ENCODE measurements at places on chromosomes 1 and 21.
A peak's percentile ranks its signal among the peaks of the same experiment; 100 is the strongest.

DNA sequence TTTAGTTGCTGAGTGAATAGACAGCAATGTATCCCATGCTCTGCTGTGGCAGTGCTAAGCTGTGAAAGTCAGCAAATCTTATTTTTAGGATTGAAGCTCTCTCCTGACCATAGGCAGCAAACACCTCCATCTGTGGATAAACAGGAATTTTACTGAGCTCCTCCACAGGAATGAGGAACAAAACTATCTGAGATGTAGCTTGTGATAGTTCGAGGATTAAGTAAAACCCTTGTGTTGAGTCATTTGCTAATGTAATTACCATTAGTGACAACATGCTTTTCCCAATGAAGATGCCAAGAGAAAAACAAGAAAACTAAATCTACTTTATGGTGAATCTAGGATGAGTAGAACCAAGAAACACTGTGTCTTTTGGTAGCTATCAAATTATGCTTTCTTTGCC, 122.7 kb downstream of the CLEC20A start:
- no peak for DNase-seq

DNA sequence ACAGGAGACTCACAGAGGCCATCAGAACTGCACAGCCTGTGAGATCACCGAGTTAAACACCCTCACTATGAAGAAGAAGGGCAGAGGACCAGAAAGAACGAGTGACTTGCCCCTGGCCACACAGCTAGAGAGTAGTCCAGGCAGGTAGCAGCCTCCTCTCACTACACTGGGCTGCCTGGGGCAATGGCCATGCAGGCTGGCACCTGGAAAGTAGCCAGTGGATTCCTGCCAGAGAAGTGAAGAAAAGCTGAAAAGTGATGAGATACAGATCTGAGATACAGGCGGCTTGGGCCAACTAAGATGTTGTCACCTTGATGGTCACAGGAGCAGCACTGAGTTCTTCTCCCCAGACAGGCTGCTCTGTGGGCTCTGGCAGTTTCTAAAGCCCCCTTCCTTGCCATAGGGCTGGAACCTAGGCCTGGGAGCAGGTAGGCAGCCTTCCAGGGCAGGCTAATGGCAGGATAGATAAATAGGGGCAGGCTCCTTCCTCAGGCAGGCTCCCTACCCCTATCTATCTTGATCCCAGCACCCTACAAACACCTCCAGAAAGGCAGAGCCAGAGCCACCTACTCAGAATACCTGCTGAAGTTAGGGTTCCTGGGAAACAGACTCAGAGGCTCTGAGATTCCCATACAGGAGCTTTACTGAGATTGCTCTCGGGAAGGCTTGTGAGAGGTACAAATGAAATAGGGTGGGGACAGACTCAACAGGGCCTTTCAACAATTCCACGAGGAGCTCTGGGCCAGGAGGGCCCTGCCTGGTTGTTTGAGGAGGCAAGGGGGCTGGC, 106.3 kb downstream of the BEND5 start:
- no peak for DNase-seq

GRCh38 chr1:65059930-65060538, 88.0 kb upstream of the AK4 start:
- peak; percentile 39 for DNase-seq

DNA sequence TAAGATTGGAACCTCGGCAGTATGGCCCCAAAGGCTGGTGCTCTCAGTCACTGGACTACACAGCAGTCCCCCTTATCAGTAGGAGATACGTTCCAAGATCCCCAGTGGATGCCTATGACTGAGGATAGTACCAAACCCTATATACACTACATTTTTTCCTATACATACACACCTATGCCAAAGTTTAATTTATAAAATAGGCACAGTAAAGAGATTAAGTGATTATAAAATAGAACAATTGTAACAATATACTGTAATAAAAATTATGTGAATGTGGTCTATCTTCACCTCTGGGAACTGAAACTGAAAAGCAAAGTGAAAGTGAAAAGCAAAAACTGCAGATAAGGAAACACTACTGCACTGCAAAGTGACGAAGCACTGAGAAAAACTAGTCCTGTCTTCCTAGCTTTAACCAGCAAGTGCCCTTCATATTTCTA, 96.8 kb downstream of the INTS7 start:
- DNase-seq: no peak

DNA sequence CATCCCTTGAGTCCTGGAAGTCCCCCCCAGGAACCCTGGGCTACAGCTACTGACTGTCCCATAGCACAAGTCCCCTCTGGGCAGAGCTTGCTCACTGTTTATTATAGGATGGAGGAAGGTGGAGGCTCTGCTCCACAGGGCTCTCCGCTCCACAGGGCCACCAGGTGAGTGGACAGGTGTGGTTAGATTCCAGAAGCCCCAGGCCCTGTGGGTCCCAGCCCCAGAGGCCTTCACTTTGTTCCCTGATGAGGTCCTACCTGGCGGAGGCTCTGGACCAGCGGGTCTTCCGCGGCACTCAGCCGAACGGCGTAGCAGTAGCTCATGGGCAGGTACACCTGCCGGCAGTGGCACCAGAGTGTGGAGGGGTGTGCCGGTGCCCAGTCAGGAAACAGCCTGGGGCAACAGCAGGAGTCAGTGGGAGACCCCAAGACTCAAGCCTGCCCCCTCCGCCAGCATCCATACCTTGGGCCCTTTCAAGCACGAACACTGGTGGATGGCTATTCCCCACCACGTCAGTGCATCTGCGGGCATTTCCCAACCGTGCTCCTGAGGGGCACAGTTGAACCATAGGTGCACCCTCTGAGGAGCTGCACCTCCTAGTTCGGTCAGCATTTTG, 12.3 kb downstream of the LSS start:
- DNase-seq: no peak

GRCh38 chr1:185694081-185694480, 40.1 kb upstream of the HMCN1 start:
- peak; percentile 45 for DNase-seq

DNA sequence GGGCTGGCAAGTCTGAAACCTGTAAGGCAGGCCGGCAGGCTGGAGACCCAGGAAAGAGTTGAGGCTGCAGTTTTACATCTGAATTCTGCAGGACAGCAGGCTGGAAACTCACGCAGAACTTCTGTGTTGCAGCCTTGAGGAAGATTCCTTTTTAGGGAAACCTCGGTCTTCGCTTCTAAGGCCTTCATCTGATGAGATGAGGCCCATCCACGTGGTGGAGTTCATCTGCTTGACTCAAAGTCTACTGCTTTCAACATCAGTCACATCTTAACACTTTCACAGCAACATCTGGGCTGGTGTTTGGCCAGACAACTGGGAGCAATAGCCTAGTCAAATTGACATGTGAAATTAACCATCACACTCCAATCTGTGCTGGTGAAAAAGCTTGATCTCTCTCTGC, 57.1 kb downstream of the EVA1C start:
- no peak for DNase-seq

DNA sequence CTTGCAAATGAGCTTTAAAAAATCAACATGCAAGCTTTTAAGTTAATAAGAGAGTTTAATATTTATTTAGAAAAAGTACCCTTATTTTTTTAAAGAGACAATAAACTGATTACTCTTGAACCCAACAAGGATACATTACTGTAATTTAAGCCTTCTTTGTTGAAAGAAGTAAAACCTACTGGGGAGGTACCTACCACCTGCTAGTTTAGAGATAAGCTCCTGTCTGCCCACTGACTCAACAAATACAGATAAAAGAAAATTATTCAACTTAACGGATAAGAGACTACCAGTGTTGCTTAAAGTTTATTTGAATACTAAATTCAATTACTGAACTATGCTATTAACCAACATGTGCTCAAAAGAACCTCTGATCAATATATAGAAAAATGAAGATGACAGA, 23.1 kb downstream of the USP24 start:
- no peak for DNase-seq

DNA sequence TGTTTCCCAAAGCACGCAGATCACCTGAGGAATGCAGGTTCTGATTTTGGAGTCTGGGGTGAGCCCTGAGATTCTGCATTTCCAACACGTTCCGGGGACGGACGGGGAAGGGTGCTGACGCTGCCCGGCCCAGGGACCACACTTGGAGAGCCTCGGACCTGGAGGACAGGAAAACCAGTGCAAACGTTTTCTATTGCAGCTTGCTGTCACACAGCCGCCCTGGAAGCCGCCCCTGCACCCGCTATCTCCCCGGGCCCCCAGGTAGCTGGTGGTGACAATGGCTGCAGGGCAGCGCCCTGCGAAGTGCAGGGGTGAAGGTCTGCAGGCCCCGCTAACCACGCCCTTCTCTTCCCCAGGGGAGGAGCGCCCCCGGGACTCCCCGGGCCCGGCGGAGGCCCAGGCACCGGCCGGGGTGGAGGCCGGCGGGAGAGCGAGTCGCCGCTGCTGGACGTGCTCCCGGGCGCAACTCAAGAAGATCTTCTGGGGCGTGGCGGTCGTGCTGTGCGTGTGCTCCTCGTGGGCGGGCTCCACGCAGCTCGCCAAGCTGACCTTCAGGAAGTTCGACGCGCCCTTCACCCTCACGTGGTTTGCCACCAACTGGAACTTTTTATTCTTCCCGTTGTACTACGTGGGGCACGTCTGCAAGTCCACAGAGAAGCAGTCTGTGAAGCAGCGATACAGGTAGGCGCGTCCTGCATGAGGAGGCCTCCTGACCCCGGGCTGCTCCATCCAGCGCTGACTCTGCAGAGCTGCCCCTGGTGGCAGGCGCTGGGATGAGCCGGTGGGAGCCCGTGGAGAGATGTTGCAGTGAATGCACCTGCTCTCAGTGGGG, 142.0 kb upstream of the COA6 start:
- DNase-seq: no peak

DNA sequence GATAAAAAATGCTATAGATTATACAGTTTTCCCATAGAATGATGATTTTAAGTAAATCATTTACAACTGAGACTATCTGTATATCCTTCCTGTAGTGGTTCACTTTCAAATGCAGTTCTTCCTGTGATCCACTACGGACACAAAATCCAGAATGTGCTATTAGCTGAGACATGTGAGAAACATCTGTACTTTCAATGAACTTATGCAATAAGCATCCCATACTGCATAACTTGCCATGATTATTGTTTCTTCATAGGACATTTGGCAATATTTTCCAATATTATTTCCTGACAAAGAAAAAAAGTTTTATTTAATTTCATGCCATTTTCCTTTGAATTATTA, 83.5 kb upstream of the PRDX6 start:
- DNase-seq: no peak

DNA sequence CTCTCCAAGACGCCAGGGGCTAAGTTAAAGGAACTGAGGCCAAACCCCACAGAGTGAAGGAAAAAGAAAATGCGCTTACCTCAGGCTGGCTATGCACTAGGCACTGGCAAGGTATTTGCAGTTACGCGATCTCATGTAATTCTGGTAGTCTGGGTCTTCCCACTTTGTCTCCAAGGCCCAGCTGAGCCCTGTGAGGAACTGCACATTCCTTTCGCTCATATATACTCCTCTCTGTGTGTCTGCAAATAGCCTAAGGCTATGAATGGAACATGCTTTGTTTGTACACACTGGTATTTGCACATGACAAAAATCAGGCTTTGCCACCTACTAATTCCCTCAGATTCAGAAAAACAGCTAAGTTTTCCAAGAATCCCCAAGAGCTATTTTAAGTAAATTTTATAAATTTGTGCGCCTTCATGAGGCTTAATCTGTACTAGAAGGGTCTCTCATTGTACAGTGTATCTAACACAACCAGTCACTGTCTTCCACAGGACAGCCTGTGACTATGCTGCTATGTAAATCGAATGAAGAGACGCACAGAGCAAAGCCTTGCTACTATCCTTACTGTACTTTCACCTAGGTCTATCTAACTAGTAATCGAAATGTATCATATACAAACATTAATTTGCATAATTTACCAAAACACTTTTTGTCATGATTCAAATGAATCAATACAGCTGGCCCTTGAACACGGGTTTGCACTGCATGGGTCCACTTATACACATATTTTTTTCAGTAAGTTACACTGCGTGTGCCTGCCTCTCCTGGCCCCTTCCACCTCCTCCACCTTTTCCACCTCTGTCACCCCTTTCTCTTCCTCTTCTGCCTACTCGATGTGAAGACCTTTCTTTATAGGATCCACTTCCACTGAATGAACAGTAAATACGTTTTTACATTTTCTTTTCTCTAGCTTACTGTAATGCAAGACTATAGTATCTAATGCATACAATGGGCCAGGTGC, 87.0 kb downstream of the SIPA1L2 start:
- no peak for DNase-seq

DNA sequence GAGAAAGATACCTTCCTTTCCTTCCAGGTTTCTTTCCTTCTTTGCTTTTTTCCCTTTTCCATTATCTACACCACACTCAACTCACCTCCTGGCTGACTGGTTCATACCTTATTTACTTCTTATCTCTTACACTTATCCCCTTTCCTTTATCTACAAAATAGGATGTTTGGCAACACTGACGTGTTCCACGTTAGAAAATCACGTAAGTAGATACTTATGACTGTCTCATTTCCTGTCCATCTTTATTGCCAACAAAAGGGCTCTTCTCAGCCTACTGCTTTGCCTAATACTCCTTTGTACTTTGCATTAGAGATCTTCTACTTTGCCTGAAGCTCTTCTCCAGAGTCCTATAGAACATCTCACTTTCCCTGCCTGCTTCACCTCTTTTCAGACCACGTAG, 25.1 kb downstream of the SYNJ1 start:
- DNase-seq: no peak

- DNase-seq: no peak
Measured at GRCh38 chr1:55311057-55311641, 96.0 kb upstream of the USP24 start.

DNA sequence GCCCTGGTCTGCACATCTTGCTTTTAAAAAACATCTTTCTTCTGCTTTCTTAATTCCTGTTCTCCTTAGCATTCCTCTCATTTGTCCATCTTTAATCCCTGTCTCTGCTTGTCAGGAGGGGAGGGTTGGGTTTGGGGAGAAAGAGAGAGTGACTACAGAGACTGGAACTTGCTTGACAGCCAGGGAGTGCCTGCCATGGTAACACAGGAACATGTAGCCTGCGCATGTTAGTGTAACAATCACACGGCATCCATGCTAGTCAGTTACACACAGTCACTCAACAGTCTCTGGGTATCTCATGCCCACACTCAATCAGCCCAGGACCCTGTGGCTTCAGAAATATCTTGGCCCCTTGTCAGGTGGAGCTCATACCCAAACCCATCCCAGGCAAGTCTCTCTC, 818 bp upstream of the TFAP2E start:
- DNase-seq: no peak

DNA sequence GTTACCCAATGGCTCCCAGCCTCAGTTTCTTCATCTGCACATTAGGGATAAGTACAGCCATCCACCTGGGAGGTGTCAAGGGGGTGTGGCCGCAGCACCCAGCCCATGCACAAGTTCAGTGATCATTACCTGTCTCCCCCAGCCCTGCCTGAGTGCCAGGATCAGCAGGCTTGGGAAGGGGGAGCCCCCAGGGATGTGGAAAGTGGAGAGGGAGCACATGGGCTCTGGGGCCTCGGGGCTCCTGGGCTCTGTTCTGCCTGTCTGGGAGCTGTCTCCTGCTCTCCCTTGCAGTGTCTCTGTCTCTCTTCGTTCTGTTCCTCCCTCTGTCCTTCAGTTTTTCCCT, 10.8 kb upstream of the PADI1 start:
- no peak for DNase-seq

Data from germinal center (tissue), 1 donor.